Esophagus squamous epithelium (tissue), 5 donors: ENCODE measurements at places on chromosomes 12 and 14. TPM values are rescaled to one million over a fixed set of nuclear protein-coding genes. Genes with fewer than 3 reads are reported as not detected.
A peak's percentile ranks its signal among the peaks of the same experiment; 100 is the strongest.

DNA sequence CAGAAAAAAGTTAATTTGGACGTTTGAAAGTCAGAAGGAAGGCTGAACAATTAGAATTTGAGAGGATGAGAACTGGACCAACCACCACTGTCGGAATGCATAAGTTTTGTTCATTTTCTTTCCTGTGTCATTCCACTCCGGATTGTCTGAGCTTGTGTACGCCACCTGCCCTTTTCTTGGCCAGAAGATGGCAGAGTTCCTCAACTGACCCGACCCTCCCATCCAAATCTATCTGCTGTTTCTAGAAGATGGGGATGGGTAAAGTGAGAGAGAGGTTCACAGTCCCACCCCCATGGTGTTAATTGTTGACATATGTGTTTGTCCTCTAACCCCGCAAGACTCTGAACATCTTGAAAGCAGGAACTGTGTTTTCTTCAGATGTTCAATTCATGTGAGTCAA is 388.0 kb downstream of the VRK1 start:
- no peaks in the 10 kb centered on the region for H3K36me3 ChIP-seq
- DNase-seq: no peak
- H3K4me3 ChIP-seq: no peak overlapping the region
- no peaks in the 10 kb centered on the region for H3K4me1 ChIP-seq
- H3K27ac ChIP-seq: no peak overlapping the region

GRCh38 chr12:19572920-19573558 is 133.7 kb downstream of the AEBP2 start:
- no peaks in the 10 kb centered on the region for H3K36me3 ChIP-seq
- H3K27ac ChIP-seq: no peak overlapping the region
- DNase-seq: no peak
- no peak overlapping the region for H3K4me3 ChIP-seq
- H3K4me1 ChIP-seq: peaks cover 27% of the 10 kb centered on the region
- no peaks in the 10 kb centered on the region for H3K27me3 ChIP-seq

DNA sequence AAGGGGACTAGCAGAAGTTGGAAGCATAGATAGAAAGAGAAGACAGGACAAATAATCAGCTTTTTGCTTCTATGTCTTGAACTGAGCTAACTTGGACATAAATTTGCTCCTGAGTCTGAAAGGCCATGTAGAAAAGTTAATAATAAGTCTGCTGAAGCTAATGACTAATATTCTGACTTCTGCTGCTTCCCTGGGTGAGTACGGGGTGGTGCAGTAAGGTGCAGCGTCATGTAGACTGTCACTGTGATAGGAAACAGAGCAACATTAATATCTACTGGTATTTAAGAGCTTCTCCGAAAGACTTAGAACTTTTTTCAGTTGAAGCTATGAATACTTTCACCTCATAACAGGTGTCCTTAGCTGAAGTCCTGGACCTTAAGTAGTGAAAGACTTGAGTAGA is 34.1 kb upstream of the CPM start:
- peaks cover 30% of the 10 kb centered on the region for H3K4me1 ChIP-seq
- H3K36me3 ChIP-seq: no peaks in the 10 kb centered on the region

GRCh38 chr12:116534311-116535121 is 24.7 kb upstream of the MAP1LC3B2 start:
- H3K27me3 ChIP-seq: no peaks in the 10 kb centered on the region
- H3K36me3 ChIP-seq: no peaks in the 10 kb centered on the region
- DNase-seq: no peak
- peak overlapping the region; percentile 39 for H3K4me3 ChIP-seq
- peak overlapping the region; percentile 90 for H3K27ac ChIP-seq

DNA sequence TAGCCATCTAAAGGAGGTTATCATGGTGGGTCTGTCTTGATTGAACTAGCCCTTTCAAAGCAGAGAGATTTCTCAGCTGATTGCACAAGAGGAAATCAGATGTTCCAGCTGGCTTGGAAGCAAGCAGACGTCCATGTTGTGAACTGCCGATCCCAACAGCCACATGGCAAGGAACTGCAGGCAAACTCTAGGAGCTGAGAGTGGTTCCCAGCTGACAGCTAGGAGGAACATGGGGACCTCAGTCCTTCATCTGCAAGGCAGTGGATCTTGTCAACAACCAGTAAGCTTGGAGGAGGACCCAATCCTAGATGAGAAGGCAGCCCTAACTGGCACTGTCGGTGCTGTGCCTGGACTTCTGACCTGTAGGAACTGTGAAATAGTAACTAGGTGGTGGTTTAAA is 7.7 kb downstream of the ACVR1B start:
- H3K27me3 ChIP-seq: no peaks in the 10 kb centered on the region
- H3K4me1 ChIP-seq: peaks cover 39% of the 10 kb centered on the region
- no peak for DNase-seq
- peak overlapping the region; percentile 27 for H3K27ac ChIP-seq
- H3K4me3 ChIP-seq: no peak overlapping the region
- no peaks in the 10 kb centered on the region for H3K36me3 ChIP-seq

DNA sequence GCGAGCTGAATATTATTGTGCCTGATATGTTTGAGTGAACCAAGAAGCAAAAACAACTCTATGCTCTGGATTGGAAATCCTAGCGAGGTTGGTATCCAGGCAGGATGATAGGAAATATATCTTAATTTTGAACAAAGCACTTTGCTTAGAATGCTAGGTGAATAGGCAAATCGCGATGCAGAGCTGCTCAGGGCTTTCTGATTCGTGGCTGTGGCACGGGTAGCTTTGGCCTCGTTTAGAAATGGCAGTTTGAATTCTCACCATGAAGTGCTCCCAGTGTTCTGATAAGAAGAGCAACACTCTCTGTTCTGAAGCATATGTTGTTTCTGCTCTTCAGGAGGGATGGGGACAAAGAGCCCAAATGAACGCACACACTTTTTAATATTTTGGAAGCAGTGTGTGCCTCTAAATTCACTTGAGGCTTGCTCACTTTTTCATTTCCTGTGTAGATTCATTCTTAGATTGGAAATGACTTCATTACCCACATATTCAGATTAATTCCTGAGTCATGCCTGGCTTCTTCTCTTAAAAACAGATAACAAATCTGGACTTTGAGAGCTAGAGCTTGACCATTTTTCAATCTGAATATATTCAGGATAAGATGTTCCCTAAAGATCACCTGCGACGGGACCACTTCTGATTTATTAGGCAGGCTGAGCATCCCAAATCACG is 200.9 kb downstream of the RPAP3 start:
- DNase-seq: no peak
- H3K27ac ChIP-seq: no peak overlapping the region
- H3K27me3 ChIP-seq: no peaks in the 10 kb centered on the region
- no peak overlapping the region for H3K4me3 ChIP-seq
- no peaks in the 10 kb centered on the region for H3K36me3 ChIP-seq

- no peaks in the 10 kb centered on the region for H3K27me3 ChIP-seq
- no peak for DNase-seq
- H3K36me3 ChIP-seq: no peaks in the 10 kb centered on the region
- H3K4me3 ChIP-seq: no peak overlapping the region
- peaks cover 10% of the 10 kb centered on the region for H3K4me1 ChIP-seq
These were observed 130.9 kb upstream of the PLEKHA5 start for GRCh38 chr12:18998343-18999261.

DNA sequence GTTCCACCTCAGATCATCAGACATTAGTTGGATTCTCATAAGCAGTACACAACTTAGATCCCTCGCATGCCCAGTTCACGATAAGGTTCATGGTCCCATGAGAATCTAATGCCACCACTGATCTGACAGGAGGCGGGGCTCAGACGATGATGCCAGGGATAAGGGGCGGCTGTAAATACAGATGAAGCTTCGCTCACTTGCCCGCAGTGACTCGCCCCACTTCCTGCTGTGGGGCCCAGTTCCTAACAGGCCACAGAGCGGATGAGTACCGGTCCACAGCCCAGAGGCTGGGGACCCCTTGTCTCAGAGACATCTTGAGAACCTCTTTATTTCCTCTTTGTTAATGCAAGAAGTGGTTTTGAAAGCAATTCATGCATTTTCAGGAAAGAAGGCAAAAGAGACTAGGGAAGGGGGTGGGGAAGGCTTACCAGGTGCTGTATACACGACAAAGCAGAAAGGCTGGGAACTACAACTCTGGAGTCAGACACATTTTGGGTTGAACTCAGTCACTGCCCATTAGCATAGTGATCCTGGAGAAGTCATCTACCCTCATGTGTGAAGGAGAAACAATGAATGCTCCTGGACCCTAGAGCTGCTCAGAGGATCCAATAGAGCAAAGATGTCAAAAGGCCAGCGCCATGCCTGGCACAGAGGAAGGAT is 68.7 kb downstream of the EID3 start:
- H3K4me3 ChIP-seq: no peak overlapping the region
- H3K27ac ChIP-seq: no peak overlapping the region
- DNase-seq: no peak
- no peaks in the 10 kb centered on the region for H3K4me1 ChIP-seq
- no peaks in the 10 kb centered on the region for H3K36me3 ChIP-seq
- H3K27me3 ChIP-seq: no peaks in the 10 kb centered on the region

GRCh38 chr14:50528000-50528399 is 4.4 kb downstream of the MAP4K5 start:
- no peaks in the 10 kb centered on the region for H3K36me3 ChIP-seq
- H3K4me1 ChIP-seq: peaks cover 14% of the 10 kb centered on the region
- H3K27ac ChIP-seq: no peak overlapping the region
- DNase-seq: no peak
- H3K4me3 ChIP-seq: no peak overlapping the region

DNA sequence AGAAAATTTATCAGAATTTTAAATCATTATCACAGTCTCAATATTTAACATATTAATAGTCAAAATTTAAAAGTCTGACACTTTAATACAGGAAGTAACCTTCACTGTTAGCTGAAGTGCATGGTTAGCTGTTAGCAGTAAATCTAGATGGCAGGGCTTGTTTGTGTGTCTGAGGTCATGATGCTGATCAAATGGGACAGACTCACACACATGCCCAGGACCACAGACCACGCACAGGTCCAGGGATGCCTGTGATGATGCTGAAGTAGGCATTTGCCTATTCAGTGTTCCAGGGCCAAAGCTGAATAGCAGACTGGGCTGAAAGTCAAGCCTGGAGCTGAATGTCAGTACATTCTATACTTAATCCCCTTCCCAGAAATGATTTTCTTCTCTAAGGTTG is 20.5 kb downstream of the FNTB start:
- no peak for DNase-seq
- no peaks in the 10 kb centered on the region for H3K27me3 ChIP-seq
- no peaks in the 10 kb centered on the region for H3K36me3 ChIP-seq
- H3K27ac ChIP-seq: no peak overlapping the region
- peaks cover 21% of the 10 kb centered on the region for H3K4me1 ChIP-seq

DNA sequence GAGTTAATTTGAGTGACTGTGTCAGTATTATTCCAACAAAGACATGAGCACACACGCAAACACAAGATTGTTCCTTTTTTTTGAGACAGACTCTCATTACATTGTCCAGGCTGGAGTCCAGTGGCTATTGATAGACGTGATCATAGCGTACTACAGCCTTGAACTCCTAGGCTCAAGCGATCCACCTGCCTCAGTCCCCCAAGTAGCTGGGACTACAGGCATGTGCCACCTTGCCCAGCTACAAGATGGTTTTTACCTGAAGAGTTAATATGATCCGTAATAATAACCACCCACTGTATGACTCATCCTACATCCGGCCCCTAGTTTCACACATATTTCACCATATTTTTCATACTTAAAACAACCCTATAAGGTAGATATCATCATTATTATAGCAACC is 26.8 kb downstream of the BCAT1 start:
- no peak for DNase-seq
- no peaks in the 10 kb centered on the region for H3K36me3 ChIP-seq
- H3K4me3 ChIP-seq: no peak overlapping the region
- no peaks in the 10 kb centered on the region for H3K27me3 ChIP-seq

- no peak for DNase-seq
- no peaks in the 10 kb centered on the region for H3K4me1 ChIP-seq
- no peak overlapping the region for H3K27ac ChIP-seq
- H3K36me3 ChIP-seq: no peaks in the 10 kb centered on the region
These were observed 37.9 kb upstream of the PPM1A start for GRCh38 chr14:60211153-60211552.

DNA sequence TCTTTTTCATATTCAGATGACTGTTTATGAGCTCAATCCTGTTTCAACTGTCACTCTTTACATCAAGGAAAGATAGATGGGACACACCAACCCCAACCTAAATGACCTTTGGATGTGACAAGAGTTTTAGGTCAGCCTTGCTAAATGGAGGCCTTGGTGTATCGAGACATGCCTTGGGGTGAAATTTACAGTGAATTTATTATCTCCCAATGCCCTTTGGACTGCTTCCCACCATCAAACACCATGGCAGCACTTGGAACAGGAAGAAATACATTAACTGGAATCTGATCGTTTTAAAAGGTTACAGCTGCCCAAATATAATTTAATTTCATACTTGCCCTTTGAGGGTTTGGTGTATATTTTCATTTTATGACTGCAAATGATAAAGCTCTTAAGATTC is 327.6 kb downstream of the SOX5 start:
- no peak overlapping the region for H3K4me3 ChIP-seq
- no peaks in the 10 kb centered on the region for H3K4me1 ChIP-seq
- no peak overlapping the region for H3K27ac ChIP-seq
- no peak for DNase-seq

- no peaks in the 10 kb centered on the region for H3K36me3 ChIP-seq
- H3K27ac ChIP-seq: no peak overlapping the region
- no peaks in the 10 kb centered on the region for H3K27me3 ChIP-seq
- no peak overlapping the region for H3K4me3 ChIP-seq
- no peak for DNase-seq
- H3K4me1 ChIP-seq: no peaks in the 10 kb centered on the region
These were observed 51.9 kb downstream of the CPSF2 start for GRCh38 chr14:92173668-92174067.

GRCh38 chr12:19209661-19210060 is 80.1 kb downstream of the PLEKHA5 start:
- H3K4me3 ChIP-seq: no peak overlapping the region
- H3K27me3 ChIP-seq: no peaks in the 10 kb centered on the region
- DNase-seq: no peak
- H3K36me3 ChIP-seq: no peaks in the 10 kb centered on the region
- no peaks in the 10 kb centered on the region for H3K4me1 ChIP-seq
- no peak overlapping the region for H3K27ac ChIP-seq

DNA sequence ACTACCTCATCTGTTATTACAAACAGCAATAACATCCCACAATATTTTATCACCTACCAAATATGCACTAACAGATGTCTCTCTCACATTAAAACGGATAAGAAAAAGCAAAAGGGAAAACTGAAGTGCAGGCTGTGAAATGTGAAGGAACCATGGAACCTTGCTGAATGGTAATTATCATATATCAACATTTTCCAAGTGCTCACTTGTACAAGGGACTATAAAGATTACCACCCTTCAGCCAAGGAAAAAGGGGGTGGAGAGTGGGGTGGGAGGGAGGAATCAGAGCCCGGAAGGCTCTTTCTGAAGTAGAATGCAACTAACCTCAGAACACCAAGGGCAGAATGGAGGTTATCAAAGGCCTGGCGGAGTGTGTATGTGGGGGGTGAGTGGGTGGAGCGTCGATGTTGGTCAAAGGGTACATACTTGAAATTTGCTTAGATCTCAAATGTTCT is 1.2 kb downstream of the SNX6 start:
- H3K27ac ChIP-seq: peak overlapping the region; percentile 99
- no peaks in the 10 kb centered on the region for H3K36me3 ChIP-seq
- H3K27me3 ChIP-seq: no peaks in the 10 kb centered on the region
- H3K4me3 ChIP-seq: peak overlapping the region; percentile 89
- no peak for DNase-seq

KRT6A gene
- total RNA-seq: 22,053 TPM

ARHGDIB gene
- 87.4 TPM for total RNA-seq

CBLN3 gene
- 0.13 TPM for total RNA-seq
